ENCODE measurements at places on chromosomes 2 and 18. TPM values are rescaled to one million over a fixed set of nuclear protein-coding genes. Genes with fewer than 3 reads are reported as not detected.

Gene PTPRN
- total RNA-seq, result under 0.01 TPM

Gene CKAP2L
- 6.5 TPM for total RNA-seq

Gene CNRIP1
- total RNA-seq, result 24.0 TPM

Gene SGPP2
- total RNA-seq, result not detected

Gene SPATA3
- not detected for total RNA-seq

Gene CCL20
- total RNA-seq, result 0.33 TPM

Gene LYPD6B
- total RNA-seq, result not detected

Gene FOXD4L1
- total RNA-seq, result not detected

Gene DNER
- 20.3 TPM for total RNA-seq

Gene PUS10
- 5.5 TPM for total RNA-seq

Gene PRKRA
- 48.6 TPM for total RNA-seq

Gene SLC4A5
- total RNA-seq, result 1.4 TPM

Gene FSHR
- not detected for total RNA-seq

Gene KLHL14
- total RNA-seq, result under 0.01 TPM

Gene MOGAT1
- not detected for total RNA-seq

Gene IL1F10
- total RNA-seq, result not detected

Gene MAPK4
- 4.2 TPM for total RNA-seq

Gene FLACC1
- 3.1 TPM for total RNA-seq

Gene KLF7
- total RNA-seq, result 6.9 TPM

Gene MEP1B
- not detected for total RNA-seq

Gene TRAPPC12
- 65.1 TPM for total RNA-seq

Gene UGT1A4
- total RNA-seq, result not detected

Gene CDH2
- total RNA-seq, result 12.5 TPM

Gene AKAIN1
- total RNA-seq, result not detected

Gene HEATR5B
- 23.3 TPM for total RNA-seq

Gene STEAP3
- 3.6 TPM for total RNA-seq

Gene SELENOI
- 35.6 TPM for total RNA-seq

Gene GPR45
- total RNA-seq, result not detected

Gene SLC19A3
- 4.1 TPM for total RNA-seq

Gene ACADL
- not detected for total RNA-seq

Gene CFC1
- total RNA-seq, result not detected

All from melanocyte of skin (primary cell).